Activated CD4-positive, alpha-beta memory T cell treated with anti-CD3 and anti-CD28 coated beads for 36 hours (primary cell): ENCODE measurements at places on chromosomes 4 and X. TPM values are rescaled to one million over a fixed set of nuclear protein-coding genes. Genes with fewer than 3 reads are reported as not detected.

DNA sequence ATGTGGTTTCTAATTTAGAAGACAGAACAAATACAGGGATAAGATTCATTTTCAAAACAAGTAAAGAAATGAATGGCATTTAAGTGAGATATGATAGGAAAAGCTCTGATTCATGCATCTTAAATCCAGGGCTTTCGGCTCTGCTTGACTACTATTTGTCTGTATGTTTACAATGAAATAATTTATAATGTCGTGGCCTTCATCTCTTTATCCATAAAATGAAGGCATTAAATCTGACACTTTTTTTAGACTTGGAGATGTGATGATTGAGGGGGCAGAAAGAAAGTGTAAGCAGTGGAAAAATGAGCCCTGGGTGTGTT lies 115.7 kb upstream of the KIT start:
- no peak overlapping the region for H3K4me3 ChIP-seq
- DNase-seq: no peak
- peaks cover 2% of the 10 kb centered on the region for H3K4me1 ChIP-seq
- no peaks in the 10 kb centered on the region for H3K36me3 ChIP-seq
- no peak overlapping the region for H3K27ac ChIP-seq

GRCh38 chr4:172951679-172952451 lies 216.7 kb upstream of the GALNT7 start:
- H3K4me1 ChIP-seq: no peaks in the 10 kb centered on the region
- no peaks in the 10 kb centered on the region for H3K36me3 ChIP-seq
- no peak for DNase-seq
- no peak overlapping the region for H3K27ac ChIP-seq
- no peaks in the 10 kb centered on the region for H3K27me3 ChIP-seq

- H3K4me1 ChIP-seq: no peaks in the 10 kb centered on the region
- no peaks in the 10 kb centered on the region for H3K36me3 ChIP-seq
- no peaks in the 10 kb centered on the region for H3K27me3 ChIP-seq
- H3K27ac ChIP-seq: no peak overlapping the region
Observed at GRCh38 chr4:167475951-167476350, 241.7 kb upstream of the SPOCK3 start.

- no peak for DNase-seq
- H3K27ac ChIP-seq: no peak overlapping the region
- H3K36me3 ChIP-seq: no peaks in the 10 kb centered on the region
- no peak overlapping the region for H3K4me3 ChIP-seq
- no peaks in the 10 kb centered on the region for H3K4me1 ChIP-seq
- no peaks in the 10 kb centered on the region for H3K27me3 ChIP-seq
Observed at GRCh38 chr4:178306565-178306964, 864.3 kb upstream of the AGA start.

DNA sequence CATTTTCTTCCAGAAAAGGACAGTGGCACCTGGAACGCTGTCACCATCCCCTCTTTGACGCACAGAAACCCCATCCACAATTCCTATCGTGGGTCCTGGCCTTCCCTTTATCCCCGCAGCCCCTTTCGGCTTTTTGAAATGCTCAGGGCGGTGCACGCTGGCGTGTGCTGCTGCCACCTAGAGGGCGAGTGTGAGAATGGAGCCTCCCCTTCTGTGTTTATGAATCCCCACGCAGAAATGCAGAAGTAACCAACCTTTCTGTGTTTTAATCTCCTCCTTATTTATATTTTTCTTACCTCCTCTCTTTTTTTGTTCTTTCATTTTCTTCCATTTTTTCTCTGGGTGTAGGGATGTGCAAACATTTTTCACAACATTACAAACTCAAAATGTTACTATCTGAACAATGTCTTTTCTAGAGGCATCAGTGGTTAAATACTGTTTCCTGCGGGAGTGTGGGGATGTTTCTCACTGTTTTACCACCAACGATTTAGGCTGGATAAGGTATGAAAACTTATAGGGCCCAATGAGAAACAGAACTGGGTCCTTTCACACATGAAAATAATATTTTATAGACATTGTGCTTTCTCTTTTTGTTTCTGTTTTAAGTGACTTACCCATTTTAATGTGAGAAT lies 50.0 kb downstream of the TMA16 start:
- no peaks in the 10 kb centered on the region for H3K36me3 ChIP-seq
- peaks cover 3% of the 10 kb centered on the region for H3K4me1 ChIP-seq
- peak; percentile 72 for DNase-seq
- no peak overlapping the region for H3K27ac ChIP-seq
- H3K4me3 ChIP-seq: no peak overlapping the region
- no peaks in the 10 kb centered on the region for H3K27me3 ChIP-seq

DNA sequence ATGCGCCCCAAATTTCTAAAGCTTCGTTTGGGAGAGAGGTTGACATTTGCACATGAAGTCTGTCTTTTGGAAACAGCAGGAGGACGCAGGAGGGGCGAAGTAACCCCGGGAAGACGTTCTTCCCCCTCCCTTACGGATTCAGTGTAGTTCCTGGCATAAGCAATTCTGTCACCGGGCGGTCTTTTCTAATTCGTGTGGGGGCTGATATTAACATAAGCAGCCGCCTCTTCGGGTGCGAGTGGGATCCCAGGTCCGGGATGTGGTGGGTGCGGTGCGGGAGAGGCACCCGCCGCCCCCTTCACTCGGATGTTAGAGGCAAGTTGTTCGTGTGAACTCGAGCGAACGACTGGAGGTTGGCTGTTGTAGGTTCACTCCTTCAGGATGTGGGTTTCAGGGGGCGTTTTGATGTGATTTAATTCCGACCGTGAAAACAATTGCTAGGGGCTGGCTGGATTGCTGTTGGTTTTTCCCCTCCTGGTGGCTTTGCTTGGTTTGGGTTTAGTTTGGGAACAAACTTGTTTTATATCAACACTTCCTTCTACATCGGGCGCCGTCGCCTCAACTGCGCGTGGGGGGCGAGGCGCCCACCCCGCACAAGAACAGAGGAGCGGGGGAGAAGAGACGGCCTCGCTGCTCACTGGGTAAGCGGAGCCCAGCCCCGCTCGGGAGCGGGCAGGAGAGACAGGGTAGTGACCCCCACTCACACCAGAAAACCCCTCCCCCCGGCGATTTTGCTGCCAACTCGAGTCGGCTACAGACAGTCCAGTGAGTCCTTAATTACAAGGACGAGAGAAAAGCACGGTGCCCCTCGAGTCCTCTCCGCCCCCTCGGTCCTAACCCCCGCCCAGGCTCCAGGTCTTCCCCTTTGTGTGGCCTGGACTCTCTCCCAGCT lies 2.9 kb upstream of the LEF1 start:
- peaks cover 9% of the 10 kb centered on the region for H3K27me3 ChIP-seq
- H3K4me1 ChIP-seq: peaks cover 40% of the 10 kb centered on the region
- H3K27ac ChIP-seq: peak overlapping the region; percentile 80
- DNase-seq: peak; percentile 76

- DNase-seq: no peak
- H3K27me3 ChIP-seq: no peaks in the 10 kb centered on the region
- H3K4me3 ChIP-seq: no peak overlapping the region
- H3K36me3 ChIP-seq: no peaks in the 10 kb centered on the region
Observed at GRCh38 chrX:43314525-43314924, 341.6 kb upstream of the MAOA start.

DNA sequence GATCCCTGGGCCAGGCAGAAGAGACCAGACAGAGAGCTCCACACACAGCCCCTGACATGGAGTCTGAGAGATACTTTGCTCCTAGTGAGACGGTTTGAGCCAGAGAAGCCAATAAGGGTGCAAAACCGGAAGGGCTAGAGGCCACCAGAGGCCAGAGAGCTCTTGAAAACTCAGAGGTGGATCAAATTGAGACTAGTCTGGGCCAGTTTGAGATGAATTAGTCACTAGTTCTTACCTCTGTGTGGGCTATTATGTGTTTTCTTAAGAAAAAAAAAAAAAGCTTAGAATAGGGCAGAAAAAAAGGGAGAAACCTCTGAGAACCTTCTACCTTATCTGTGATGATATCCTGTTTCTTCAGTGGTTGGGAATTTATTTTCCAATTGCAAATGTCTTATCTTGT lies 110.4 kb upstream of the EDNRA start:
- H3K4me3 ChIP-seq: no peak overlapping the region
- no peak overlapping the region for H3K27ac ChIP-seq
- no peaks in the 10 kb centered on the region for H3K27me3 ChIP-seq
- no peaks in the 10 kb centered on the region for H3K36me3 ChIP-seq

- H3K27me3 ChIP-seq: no peaks in the 10 kb centered on the region
- DNase-seq: no peak
- H3K4me1 ChIP-seq: peaks cover 18% of the 10 kb centered on the region
- H3K4me3 ChIP-seq: peak overlapping the region; percentile 95
- H3K36me3 ChIP-seq: peaks cover 13% of the 10 kb centered on the region
- H3K27ac ChIP-seq: peak overlapping the region; percentile 97
Observed at GRCh38 chrX:71067089-71067488, 1.0 kb downstream of the SNX12 start.

DNA sequence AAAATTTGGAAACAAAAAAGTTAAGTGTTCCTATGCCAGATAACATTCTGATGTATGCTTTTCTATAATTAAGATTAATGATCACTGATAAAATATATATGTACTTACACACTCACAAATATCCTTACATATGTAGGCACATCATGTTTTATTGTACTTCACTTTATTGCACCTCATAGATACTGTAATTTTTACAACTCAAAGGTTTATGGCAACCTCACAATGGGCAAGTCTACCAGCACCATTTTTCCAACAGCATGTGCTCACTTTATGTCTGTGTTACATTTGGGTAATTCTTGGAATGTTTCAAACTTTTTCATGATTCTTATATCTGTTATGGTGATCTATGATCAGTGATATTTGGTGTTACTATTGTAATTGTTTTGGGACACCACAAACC lies 57.8 kb upstream of the GPRIN3 start:
- no peak overlapping the region for H3K27ac ChIP-seq
- no peaks in the 10 kb centered on the region for H3K36me3 ChIP-seq
- H3K4me3 ChIP-seq: no peak overlapping the region
- DNase-seq: no peak

- DNase-seq: no peak
- no peaks in the 10 kb centered on the region for H3K27me3 ChIP-seq
- no peaks in the 10 kb centered on the region for H3K4me1 ChIP-seq
Observed at GRCh38 chr4:105683038-105683437, 25.5 kb downstream of the INTS12 start.

- no peak for DNase-seq
- peaks cover 38% of the 10 kb centered on the region for H3K36me3 ChIP-seq
- peaks cover 12% of the 10 kb centered on the region for H3K4me1 ChIP-seq
- H3K27ac ChIP-seq: no peak overlapping the region
Observed at GRCh38 chr4:48841045-48841827, 10.3 kb downstream of the OCIAD1 start.

DNA sequence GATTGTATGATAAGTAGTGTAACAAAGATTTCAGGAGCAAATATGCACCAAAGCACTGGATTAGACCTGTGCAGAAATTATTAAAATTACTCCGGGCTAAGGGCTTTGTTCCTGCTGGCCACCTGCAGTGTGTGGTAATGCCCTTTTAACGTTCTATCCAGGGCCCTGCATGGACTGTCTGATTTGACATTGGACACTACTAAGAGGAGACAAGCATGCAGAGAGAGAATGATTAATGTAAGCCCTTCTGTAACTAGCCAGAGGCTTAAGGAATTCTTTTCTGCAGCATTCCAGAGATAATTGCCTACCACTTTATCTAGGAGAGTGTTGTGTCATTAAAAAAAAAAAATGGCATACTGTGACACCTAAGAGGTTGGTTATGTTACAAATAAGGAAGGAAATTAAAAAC lies 117.0 kb downstream of the PCDH7 start:
- no peaks in the 10 kb centered on the region for H3K4me1 ChIP-seq
- H3K27ac ChIP-seq: no peak overlapping the region
- H3K4me3 ChIP-seq: no peak overlapping the region
- no peaks in the 10 kb centered on the region for H3K36me3 ChIP-seq
- H3K27me3 ChIP-seq: no peaks in the 10 kb centered on the region

- peaks cover 8% of the 10 kb centered on the region for H3K27me3 ChIP-seq
- no peak overlapping the region for H3K4me3 ChIP-seq
- no peaks in the 10 kb centered on the region for H3K4me1 ChIP-seq
- no peak for DNase-seq
- no peaks in the 10 kb centered on the region for H3K36me3 ChIP-seq
Observed at GRCh38 chrX:21733705-21734104, 24.2 kb downstream of the SMPX start.

DNA sequence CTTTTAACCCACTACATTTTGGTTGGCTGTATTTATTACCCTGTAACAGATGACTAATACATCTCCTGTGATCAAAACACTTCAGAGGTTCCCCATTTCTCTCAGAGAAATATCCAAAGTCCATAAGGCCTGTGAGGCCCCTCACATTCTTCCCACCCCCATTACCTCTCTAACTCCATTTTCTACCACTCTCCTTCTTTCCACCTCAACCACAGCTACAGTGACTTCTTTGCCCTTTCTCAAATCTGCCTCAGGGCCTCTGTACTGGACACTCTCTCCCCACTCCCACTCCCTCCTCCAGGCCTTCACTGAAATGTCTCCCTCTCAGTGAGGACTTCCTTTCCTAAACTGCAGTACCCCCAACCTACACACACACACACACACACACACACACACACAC lies 8.4 kb upstream of the TMEM144 start:
- H3K4me3 ChIP-seq: no peak overlapping the region
- H3K36me3 ChIP-seq: no peaks in the 10 kb centered on the region
- H3K4me1 ChIP-seq: no peaks in the 10 kb centered on the region
- H3K27me3 ChIP-seq: no peaks in the 10 kb centered on the region
- no peak overlapping the region for H3K27ac ChIP-seq

GRCh38 chr4:48431401-48431800 lies 51.7 kb upstream of the SLC10A4 start:
- no peaks in the 10 kb centered on the region for H3K27me3 ChIP-seq
- DNase-seq: no peak
- H3K27ac ChIP-seq: no peak overlapping the region
- H3K4me3 ChIP-seq: no peak overlapping the region

DNA sequence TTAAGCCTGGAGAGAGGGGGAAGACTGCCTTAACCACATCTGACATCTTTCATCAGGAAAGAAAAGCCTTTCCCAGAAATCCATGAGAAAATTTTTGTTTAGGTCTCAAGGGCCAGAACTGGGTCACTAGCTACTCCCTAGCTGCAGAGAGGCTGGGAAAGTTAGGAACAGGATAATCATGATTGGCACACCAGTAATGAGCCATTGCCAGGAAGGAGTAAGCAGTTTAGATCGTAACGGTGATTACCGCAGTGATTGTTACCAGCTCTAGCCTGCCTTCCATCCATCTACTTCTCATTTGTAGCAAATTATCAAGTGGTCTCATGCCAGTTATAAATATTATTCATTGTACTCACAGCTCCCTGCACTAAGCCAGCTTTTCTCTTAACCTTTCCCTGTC lies 22.7 kb upstream of the STX18 start:
- H3K36me3 ChIP-seq: peaks cover 5% of the 10 kb centered on the region
- peaks cover 5% of the 10 kb centered on the region for H3K4me1 ChIP-seq
- H3K4me3 ChIP-seq: no peak overlapping the region

Gene ACSL4
- 63.3 TPM for total RNA-seq

Gene CTAG1B
- total RNA-seq: not detected

Gene MAGEC2
- not detected for total RNA-seq

Gene CLNK
- total RNA-seq: not detected

Gene NDST3
- not detected for total RNA-seq

Gene ALB
- total RNA-seq: not detected

Gene TENM3
- not detected for total RNA-seq

Gene NAA11
- not detected for total RNA-seq

Gene ABRAXAS1
- total RNA-seq: 18.0 TPM
